MCF 10A (cell line): ENCODE measurements at places on chromosomes 11 and 22.

DNA sequence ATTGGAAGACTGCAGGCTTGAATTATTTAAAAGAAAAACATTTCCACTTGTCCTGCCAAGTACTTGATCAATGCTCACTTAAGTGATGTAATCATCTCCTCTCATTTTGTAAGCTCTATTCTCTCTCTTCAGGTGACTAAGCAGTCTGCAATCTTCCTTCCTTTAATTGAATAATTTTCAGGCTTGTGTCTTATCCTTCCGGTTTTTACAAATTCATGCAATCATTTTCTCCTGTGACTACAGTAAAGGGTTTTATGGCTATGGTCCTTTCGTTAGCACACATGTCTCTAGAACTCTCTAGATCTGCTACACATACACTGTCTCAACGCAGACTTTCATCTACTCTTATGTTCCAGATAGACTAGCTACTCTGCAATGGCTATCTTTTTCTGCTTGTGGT is 12.6 kb upstream of the UPB1 start:
- peak; percentile 82 for DNase-seq

DNA sequence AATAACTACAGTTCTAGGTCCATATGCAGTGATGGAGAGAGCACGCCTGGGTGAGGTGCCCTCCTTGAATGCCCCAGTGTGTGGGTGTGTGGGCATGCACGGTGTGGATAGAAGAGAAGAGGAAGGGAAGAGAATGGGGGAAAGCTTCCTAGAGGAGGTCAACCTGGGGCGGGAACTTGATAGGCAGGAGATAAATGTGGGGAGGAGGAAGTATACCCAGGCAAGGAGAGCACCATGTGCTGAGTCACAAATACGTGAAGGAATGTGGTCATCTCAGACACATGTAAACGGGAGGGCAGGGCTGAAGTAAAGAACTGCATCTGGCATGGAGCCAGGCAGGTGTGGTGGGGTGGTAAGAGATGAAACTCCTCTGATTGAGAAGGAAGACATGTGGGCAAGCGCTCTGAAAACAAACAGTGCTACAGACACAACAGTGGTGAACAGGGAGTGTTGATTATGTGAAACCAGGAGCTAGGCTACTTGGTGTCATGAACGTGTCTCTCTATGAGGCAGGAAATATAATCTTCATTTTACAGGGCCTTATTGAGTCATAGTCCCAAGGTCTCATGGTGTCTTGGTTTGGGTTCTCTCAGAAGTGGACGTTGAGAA is 61.5 kb upstream of the EED start:
- DNase-seq = peak; percentile 65

- no peak for DNase-seq
Measured at GRCh38 chr22:24986816-24987215, 34.3 kb downstream of the KIAA1671 start.

GRCh38 chr11:124920870-124921609 is 2.0 kb downstream of the HEPN1 start:
- no peak for DNase-seq

DNA sequence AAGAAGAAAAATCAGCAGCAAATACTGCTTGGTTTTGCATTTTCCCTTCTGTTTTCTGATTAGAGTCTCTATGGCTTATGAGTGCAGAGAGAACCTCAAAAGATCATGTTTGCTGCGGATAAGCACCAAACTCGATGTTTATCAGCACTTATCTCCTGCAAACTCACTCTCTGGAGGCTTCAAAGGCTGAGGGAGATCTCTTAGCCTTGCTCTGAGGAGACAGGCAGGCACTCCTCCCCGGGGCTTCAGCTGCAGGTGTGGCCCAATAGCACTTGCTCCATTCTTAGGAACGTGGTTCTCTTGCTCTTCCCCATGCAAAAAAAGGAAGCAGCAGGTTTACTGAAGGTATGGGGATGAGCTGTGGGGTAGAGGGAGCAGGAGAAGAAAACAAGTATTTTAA is 45.1 kb downstream of the FLI1 start:
- no peak for DNase-seq

- DNase-seq = no peak
Measured at GRCh38 chr22:48923165-48923865, 904.4 kb downstream of the BRD1 start.

- peak; percentile 11 for DNase-seq
Measured at GRCh38 chr11:63536669-63537292, at the start of gene PLAAT4. Gene PLAAT4 (plus strand): TSS chr11:63536808. CDS start chr11:63536869, 61 bp downstream.

- DNase-seq = no peak
Measured at GRCh38 chr11:48025984-48026340, 45.6 kb downstream of the PTPRJ start.

DNA sequence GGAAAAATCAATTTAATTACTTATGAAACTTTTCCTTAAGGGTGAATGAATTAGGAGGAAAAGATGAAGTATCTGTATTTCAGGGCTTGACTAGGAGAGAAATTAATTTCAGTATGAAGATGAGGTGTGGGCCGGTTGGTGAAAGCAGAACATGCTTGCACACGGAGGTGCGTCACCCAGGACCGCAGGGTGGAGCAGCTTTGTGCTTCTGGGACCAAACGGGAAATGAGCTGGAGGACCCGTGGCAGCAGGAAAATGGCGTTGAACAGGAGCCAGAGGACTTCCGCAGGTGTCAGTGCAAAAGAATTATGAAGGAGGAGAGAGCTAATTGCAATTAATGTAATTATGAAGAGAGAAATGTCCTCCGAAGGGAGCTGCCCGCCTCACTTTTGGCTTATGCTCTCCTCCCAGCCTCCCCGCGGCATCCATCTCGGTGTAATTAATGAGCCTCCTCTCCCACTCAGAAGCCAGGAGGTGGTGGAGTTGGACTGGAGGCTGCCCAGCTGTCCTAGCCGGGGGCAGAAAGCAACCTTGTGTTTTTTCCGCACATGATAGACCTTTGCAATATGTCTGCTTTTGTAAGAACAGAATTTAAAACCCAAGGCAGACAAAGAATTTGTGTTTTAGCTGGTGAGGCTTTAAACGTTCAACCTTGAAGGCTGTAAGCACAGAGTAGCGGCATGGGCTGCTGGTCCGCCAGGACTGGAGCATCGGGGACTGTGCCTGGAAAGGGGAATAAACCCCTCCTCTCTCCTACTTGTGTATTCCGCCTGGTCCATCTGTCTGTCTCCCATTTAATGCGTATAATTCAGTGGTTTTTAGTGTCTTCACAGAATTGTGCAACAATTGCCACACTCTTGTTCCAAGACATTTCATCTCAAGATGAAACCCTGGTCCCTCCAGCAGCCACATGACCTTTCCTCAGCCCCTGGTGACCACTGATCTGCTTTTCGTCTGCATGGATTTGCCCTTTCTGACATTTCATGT is 180.6 kb downstream of the TBC1D22A start:
- no peak for DNase-seq

- DNase-seq = no peak
Measured at GRCh38 chr22:19615867-19616581, 91.8 kb upstream of the CLDN5 start.

DNA sequence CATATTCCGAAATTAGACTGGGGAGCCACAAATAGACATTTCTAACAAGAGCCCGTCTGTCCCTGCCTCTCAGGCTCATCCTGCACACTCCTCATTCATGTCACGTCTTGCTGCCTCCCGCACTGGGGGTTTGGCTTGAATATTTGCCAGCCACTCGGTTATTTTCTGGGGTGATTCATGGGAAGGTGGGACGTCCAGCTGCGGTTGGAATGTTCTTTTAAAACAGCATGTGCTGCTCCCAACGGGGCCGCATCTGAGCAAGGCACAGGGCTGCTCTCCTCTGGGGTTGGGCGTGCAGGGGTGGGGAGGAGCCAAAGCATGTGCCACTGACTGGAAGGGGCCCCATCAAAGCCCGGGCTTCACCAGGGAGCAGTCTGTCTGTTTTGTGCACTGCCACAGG is 25.9 kb upstream of the SLC5A4 start:
- DNase-seq = peak; percentile 88

GRCh38 chr11:12989428-12990161 is 19.5 kb upstream of the RASSF10 start:
- no peak for DNase-seq

- no peak for DNase-seq
Measured at GRCh38 chr11:68767672-68768071, 16.4 kb upstream of the TESMIN start.

DNA sequence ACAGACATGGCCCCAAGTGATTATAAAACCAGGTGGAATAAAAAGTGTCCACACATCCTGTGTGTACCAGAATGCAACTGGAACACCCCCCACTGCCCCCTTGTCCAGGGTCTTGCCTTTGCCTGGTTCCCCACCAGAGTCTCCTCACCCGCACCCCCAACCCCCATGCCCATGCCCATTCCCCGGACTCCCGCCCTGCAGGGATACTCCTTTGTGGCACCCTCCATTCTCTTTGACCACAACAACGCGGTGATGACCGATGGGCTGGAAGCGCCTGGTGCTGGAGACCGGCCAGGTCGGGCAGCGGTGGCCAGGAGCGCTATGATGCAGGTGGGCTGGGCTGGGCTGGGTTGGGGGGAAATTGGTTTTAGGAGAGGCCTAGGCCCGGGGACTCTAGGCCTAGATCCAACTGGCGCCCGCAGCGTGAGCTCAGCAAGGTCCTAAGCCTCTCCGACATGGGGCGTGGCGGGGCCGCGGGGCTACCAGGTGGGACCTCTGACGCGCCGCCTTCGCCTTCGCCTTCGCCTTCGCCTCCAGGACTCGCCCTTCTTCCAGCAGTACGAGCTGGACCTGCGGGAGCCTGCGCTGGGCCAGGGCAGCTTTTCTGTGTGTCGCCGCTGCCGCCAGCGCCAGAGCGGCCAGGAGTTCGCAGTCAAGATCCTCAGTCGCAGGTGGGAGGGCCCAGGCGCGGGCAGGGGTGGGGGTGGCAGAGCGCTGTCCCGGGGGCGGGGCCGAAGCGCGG is 9.1 kb downstream of the RPS6KA4 start:
- no peak for DNase-seq

DNA sequence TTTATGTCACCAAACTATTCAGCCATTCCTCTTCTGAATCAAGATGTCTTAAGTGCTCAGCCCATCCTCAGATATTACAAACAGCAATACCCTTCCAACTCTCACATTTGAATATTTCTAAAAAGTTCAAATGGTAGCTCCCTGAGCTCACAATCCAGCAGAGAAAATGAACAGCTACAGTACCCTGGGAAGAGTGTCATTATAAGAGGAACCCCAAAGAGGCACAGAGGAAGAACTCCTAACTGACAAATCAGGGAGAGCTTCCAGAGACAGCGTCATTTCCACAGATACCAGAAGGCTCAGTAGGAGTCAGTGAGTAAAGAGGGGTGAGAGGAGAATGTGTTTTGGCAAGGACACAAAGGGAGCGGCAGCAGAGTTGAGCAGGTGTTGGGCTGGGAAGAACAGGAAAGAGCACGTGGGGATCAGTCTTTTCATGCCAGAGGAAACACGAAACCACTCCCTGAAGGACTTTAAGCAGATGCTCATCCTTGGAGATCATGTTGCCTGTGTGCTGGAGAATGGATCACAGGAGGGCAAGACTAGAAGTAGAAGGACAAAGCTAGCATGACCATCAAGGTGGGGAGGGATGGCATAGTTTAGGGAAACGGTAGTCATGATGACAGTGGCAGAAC is 4.3 kb downstream of the CLTCL1 start:
- peak; percentile 90 for DNase-seq

- no peak for DNase-seq
Measured at GRCh38 chr11:69242266-69242920, 51.6 kb upstream of the MYEOV start.

GRCh38 chr11:83257761-83258168 is 28.4 kb downstream of the CCDC90B start:
- peak; percentile 64 for DNase-seq

- DNase-seq = no peak
Measured at GRCh38 chr11:128733440-128734102, 39.7 kb downstream of the FLI1 start.

DNA sequence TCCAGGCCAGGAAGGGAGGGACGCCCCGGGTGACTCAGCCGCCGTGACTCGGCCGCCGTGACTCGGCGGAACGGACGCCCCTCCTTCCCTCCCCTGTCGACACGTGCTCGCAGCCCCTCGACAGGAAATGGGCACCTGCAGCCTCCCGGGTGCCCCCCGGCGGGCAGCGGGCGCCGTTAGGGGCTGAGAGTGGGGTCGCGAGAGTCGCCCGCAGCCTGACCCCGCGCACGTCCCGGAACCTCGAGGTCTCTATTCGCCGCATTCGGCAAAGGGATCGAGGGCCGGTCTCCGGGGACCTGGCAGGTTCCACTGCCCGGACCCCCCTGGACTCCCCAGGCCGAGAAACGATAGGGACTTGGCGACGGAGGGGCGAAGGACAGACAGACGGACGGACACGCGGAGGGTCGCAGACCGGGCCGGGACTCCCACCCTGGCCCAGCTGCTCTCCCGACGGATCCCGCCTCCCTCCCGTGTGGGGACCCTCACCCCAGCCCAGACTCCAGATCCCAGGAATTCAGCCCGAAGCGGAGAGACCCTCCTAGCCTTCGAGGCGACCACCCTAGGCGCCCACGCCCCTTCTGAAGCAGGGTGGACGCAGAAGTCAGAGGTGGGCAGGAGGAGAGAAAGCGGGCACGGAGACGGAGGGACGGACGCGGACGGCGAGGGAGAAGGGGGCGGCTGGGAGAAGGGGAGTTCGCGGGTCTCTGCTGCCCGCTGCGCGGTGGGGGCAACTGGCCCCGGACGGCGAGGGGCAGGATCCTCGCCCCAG is 648 bp downstream of the FOSL1 start:
- no peak for DNase-seq

- no peak for DNase-seq
Measured at GRCh38 chr11:8266246-8267241, 2.9 kb upstream of the LMO1 start.

DNA sequence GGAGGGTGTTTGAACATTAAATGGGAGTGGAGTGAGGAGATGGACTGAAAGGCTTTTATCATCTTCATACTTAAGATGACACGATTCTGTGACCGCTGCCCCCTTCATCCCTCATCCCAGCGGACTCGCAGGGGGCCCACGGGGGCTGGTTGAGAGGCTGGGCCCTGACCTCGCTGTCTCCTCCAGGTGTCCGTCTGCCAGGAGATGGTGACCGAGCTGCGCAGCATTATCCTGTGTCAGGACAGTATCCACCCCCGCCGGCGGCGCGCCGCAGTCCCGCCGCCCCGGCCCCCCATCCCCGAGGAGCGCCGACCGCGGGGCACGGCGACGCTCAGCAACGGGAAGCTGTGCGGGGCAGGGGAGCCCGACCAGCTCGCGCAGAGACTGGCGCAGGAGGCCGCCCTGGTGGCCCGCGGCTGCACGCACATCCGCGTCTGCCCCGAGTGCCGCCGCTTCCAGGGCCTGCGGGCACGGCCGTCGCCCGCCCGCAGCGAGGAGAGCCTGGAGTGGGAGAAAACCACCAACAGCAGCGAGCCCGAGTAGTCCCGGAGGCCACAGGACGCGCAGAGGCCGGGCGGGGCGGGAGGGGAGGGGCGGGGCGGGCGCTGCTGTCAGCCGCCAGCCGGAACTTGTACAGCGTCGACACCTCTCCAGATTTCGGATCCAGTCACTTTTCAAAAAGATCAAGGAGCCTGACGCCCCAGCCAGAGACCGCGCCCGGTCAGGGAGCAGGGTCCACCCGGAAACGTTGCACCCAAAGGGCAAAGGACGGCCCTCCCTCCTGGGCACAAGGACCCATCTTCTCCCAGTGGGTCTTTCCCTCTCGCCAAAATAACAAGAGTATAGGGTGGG is 38.0 kb upstream of the TBCEL start:
- DNase-seq = peak; percentile 49

GRCh38 chr11:46952553-46952952 is 16.0 kb downstream of the CSTPP1 start:
- no peak for DNase-seq

- peak; percentile 85 for DNase-seq
Measured at GRCh38 chr22:30390974-30391691, 3.9 kb upstream of the RNF215 start.

GRCh38 chr11:116170526-116171120 is 602.2 kb downstream of the BUD13 start:
- no peak for DNase-seq
